Stimulated activated CD8-positive, alpha-beta memory T cell treated with anti-CD3 and anti-CD28 coated beads, Interleukin-4, amount 100 ng/mL, for 1 hour (primary cell): ENCODE measurements at places on chromosomes 6 and 20.

DNA sequence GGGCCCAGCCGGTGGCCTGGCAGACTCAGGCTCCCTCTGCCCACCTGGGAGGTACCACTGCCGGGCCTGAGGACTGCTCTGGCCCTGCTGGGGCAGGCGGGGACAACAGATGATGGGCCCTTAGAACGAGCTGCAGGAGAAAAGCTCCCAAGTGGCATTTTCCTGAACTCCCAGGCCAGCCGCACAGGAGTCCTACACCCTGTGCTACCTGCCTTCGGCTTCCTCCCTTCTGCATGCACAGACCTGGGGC lies 41.3 kb downstream of the DSTN start:
- DNase-seq: no peak

DNA sequence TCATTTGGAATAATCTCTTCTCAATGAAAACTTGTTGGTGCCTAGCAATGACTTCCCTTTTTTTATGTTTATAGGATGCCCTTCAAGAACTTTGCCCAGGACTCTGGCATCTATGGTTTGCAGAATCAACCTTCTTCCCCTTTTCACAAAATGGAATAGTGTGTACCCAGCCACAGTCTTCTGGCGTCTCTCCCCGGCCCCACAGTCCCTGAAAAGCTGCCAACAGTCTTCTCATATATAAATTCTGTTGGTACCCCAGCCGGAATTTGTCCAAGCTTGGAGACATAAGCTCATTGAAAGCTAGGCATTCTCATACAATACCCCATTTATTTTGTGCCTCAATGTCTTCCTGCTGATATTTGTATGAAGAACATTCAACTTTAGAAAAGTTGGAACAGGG lies 26.4 kb upstream of the MCM3 start:
- no peak for DNase-seq

DNA sequence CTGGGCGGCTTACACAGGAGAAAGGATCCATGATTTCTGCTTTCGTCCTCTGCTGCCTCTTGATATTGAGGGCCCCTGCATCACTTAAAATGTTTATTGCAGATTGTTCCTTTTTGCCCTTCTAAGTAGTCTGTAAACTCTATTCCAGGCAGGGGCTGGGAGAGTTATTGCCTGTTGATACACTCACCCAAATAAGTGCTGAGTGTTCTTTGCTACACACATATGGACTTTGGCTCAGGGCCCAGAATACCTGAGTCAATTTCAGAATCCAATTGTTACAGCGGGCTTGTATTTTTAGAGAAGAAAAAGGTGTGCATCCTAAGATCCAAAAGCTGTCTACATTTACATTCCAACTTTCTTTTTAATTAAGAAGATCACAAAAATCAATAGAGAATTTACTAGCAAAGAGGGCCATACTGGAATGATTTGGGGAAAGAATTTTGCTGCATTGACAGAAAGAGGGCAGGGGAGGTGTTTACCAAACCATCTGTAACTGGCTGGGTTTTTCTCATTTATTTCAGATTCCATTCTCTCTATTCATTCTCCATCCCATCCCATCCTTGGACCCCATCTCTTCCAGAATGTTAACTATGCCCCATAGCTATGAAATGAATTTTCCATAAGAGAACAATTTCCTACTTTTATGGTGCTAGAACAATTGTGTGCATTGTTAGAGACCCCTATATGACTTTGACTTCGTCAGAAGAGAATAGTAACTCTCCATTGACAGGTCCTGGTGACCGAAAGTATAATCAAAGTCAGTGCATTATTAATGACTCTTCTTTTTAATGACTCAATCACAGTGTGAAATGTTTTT lies 959.9 kb upstream of the FLRT3 start:
- DNase-seq: no peak

GRCh38 chr6:131948692-131949619 lies 2.2 kb downstream of the CCN2 start:
- no peak for DNase-seq

GRCh38 chr20:34055290-34055689 lies 56.8 kb downstream of the EIF2S2 start:
- no peak for DNase-seq

GRCh38 chr6:149717255-149717587 lies 680 bp downstream of the LATS1 start:
- no peak for DNase-seq

- DNase-seq: no peak
These were observed 401.2 kb upstream of the MANEA start for GRCh38 chr6:95175927-95176675.

- no peak for DNase-seq
These were observed 398.3 kb upstream of the ARID1B start for GRCh38 chr6:156378853-156379252.

GRCh38 chr6:21244897-21245470 lies 348.6 kb upstream of the SOX4 start:
- no peak for DNase-seq

GRCh38 chr6:33191383-33192104 lies 723 bp downstream of the COL11A2 start:
- DNase-seq: no peak

DNA sequence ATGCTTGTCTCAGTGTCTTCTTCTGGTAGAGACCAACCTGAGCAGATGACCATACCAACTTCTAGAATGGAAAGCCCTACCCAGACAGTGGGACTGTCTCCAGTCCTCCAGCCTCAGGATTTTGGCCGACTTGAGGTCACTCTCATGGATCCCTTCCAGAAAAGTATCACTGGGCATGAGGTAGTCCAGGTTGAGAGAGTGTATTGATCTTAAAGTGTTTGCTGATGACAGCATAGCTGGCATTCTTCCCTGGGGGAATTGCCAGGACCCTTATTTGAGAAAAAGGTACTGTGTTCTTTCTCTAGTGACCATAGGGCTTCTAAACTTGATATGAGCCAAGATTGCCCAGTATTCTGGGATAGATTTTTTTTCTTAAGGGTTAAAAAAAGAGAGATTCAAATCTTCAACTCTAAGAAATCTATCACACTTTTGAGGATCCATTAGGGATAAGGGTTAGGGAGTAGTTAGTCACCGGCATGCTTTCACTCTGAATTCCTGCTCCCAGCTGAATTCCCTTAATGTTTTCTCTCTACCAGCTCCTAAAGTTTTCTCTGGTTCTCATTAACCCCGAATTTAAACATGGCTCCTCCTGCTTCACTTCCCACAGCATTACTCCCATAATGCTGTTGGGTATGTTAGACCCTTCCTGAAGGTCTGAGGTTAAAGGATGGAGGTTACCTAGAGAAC lies 73.6 kb upstream of the FLRT3 start:
- DNase-seq: no peak

GRCh38 chr6:146200176-146200575 lies 171.3 kb downstream of the GRM1 start:
- DNase-seq: no peak

DNA sequence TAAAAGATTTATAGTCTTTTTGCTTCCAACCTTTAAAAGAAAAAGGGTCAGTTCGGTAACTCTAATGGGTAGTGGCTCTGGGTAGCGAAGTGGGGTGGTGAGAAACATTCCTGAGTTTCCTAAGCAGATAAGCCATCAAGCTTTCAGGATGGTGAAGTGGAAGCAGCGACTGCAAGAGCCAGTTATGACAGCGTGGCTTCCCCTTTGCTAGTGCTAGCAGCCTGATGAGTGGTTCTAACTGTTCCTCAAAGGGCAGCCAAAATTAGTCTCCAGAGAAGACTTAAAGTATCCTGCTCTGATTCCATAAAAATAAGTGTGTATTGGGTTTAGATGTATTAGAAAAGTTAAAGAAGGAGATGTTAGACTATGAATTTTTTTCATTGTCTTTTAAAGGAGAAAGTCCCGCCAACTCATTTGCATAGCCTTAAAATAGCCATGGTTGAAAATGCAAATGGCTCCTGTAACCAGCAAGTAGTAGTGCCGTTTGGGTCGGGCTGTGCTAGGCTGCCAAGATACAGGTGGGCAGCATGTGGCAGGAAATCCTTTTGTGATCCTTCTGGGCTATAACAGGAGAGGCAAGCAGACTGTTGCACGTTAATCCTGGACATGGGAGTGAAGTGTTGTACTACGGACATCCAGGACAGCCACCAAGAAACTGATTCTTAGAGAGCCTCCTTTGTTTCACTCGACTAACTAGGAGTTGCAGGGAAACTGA lies 18.0 kb downstream of the ELOVL2 start:
- no peak for DNase-seq
